ENCODE measurements at places on chromosomes 12 and 14.

DNA sequence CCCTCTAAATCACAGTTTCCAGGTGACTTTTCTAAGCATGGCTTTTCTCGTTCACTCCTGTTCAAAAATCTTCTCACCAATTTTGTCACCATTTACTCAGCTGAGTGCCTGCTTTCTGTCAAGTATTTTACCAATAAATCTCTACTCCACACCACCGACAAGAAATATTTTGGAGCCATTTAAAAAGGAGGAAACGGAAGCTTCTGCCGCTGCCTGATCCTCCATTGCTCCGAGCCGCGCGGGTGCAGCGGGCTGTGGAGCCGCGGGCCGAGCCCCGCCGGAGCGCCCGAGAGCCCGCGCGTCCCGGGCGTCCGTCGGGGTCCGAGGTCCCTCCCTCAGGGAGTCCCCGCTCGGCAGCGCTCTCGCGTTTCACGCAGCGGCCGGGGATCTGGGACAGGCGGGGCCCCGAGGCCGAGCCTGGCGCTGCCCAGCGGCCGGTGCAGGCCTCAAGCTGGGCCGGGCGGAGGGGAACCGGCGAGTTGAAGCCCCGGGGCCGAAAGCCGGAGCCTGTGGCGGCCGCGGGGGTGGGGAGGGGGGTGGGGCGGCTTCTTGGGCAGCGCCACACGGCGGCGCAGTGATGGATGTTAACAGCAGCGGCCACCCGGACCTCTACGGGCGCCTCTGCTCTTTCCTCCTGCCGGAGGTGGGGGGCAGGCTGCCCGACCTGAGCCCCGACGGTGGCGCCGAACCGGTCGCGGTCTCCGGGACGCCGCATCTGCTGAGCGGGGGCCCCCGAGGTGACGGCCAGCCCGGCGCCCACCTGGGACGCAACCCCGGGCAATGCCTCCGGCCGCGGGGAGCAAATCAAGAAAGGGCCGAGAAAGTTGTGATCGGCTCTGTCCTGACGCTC, 1.1 kb upstream of the HEBP1 start:
- peak; percentile 58 for DNase-seq

GRCh38 chr14:90531497-90531896, 134.7 kb downstream of the CALM1 start:
- no peak for DNase-seq

GRCh38 chr14:103923863-103924262, 4.4 kb upstream of the TDRD9 start:
- DNase-seq: no peak

DNA sequence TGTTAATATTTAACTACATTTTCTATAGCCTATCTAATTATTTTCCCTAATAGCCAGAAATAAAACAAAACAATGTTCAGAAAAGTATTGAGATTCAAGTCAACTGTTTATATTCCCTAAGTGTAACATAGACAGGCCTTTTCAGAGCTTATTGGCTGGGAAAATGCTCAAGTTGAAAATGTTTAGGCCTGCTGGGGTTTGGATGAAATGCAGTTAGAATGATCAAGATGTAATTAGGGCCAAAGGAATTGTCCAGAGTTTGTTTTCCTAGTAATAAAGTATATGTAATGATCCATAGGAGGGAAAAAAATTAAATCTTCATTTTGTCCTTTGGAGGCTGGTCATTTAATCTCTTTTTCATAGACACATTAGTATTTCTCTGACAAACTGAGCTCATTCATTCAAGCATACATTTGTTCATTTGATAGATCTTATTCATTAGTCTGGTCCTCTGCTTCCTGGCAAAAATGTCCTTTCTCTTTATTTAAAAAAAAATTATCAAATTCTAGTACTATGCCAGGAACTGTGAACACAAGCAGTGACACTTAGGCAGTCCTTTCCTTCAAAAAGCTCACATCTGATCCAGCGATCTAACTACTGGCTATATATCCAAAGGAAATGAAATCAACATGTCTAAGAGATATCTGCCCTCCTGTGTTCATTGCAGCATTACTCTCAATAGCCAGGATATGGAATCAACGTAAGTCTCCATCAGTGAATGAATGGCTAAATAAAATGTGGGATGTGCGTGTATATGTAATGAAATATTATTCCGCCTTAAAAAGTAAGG, 40.1 kb upstream of the NEDD1 start:
- DNase-seq: no peak

DNA sequence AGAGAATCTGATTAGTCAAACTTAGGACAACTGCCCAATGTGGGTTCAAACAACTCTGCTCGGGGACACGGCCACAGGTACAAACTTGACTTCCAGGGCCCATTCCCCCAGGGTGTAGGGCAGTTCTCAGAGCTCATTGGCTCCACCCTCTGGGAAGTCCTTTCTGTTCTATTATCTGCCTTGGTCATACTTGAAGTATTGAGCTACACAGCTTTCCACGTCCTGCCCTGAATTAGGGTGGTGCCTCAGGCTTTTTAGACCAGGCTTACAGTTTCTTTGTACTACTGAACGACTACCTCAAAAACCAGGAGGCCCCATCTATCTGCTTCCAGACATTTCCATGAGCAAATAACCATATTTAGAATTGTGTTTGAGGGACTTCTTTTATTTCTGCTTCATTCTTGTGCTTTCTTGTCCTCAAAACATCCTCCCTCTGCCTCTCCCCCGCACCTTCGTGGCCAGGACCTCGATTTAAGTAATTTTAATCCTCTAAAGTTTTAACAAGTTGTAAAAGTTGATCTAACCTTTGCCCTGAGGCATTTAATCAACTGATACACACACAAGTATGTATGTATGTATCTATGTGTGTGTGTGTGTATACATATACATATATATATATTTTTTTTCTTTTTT, 281.7 kb upstream of the AMIGO2 start:
- DNase-seq: peak; percentile 31

DNA sequence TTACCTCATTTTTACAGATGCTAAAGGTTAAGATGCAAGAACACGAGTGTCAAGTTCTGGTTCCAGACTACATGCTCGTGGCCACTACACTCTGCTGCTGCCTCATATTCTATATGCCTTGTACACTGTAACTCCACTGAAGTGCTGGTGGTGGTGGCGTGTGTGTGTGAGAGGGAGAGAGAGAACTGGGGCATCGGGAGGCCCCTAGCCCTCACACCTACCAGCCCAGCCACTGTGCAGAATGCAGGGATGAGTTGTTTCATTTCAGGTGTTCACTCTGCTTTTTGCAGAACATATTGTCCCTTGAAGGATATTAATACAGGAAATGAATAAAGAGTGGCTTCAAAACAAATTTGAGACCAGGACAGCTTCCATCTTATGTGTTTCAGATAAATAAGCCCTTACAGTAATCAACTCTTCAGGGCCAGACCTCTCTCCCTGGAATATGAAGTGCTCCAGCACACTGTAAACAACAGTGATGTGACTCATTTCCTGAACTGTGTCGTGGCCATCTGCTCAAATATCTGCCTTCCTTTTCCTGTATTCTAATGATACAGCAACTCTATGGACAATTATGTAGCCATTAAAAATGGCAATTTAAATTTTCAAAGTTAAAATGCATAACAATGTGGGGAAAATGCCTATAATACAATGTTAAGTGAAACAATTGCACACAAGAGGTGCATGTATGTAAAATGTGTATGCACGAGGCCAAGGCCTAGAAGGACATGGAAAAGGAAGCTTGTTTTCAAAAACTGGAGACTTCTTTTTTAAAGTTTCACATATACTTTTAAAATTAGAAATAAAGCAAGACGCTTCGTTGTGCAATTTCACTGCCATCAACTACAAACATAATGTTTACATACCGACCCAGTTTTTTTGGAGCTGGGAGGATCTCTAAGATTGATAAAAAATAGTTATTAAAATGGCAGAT, 215.4 kb downstream of the PELI2 start:
- no peak for DNase-seq
